Left colon (tissue), 2 donors: ENCODE measurements at places on chromosomes 6 and 20.

DNA sequence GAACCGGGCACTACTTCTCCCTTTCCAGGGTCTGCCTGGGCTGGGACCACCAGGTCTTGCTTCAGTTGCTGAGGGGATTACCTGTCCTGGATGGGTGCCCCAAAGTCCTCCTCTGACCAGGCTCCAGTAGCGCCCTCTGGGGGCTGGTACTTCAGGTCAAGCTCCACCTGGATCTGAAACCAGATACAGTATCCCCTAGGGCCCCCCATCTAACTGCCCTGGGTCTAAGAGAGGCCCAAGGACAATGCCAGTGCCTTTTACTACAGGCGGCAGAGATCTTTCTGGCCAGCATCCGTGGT lies 11.2 kb upstream of the SPAG4 start:
- peak; percentile 28 for DNase-seq

DNA sequence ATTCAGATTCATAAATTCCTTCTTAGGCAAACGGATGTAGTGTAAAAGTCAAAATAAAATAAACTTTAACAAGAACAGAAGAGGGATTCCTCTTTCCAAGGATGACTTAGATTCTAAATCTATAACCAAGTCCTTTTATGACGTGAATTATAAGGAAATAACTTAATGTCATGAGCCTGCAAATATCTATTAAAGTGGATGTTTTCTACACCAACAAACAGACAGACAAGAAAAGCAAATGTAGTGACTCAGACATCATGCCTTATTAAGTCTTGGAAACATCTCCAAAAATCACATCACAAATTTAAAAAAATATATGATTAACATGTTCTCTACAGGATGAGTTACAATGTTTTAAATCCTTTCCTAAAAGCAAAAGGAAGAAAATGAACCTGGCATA lies 397.1 kb downstream of the ESR1 start:
- DNase-seq = no peak

- no peak for DNase-seq
Observed at GRCh38 chr20:44615876-44616603, 33.7 kb downstream of the PKIG start.

- no peak for DNase-seq
Observed at GRCh38 chr6:137775227-137775626, 91.8 kb upstream of the TNFAIP3 start.

GRCh38 chr6:41111017-41111416 lies 38.2 kb downstream of the NFYA start:
- DNase-seq = no peak

DNA sequence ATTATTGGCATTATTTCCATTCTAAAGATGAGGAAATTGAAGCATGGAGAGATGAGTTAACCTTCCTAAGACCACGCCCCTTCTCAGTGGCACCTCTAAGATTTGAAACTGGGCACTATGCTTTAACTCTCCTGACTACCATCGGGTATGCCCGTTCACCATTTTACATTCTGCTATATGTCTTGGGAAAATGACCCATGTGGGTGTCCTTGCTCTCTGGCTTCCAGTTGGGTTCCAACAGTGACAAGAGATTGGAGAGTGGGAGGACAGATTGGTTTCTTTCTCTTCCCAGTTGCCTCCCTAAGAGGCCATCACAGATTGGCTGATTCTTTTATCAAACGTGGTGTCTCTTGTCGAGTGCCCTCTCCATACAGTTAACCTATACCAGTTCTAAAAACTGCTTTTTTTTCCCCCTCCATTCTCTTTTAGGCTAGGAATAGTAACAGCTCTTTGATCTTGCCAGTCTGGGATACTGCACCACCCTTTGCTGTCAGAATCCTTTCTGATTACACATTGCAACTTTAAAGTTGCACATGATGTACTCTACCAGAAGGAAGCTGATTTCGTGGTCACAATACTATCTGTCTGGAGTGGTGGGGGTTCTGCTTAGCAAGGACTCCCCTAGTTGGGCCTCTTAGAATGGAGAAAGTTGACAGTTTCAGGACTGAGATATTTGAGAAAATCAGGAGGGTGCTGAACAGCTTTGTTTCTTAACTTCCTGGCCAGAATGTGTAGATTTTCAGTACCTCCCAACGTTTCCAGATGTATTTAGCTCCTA lies 88.0 kb upstream of the ELOVL5 start:
- no peak for DNase-seq

DNA sequence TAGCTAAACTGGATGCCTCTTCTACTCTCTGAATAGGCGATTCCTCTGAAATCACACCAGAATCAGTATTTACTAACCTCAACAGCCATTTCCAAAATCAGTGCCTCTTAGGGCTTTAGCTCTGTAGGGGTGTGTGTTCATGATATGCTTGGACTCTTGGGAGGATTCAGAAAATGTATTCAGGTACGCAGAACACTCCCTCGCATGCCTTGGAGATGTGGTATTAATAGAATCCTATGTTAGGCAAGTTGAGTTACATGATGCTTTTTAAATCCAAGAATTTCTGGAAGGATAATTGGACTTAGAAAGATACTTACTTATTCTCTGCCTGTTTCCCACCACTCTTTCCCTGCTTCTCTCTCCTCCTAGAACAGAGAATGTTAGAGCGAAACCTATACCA lies 31.8 kb upstream of the PBOV1 start:
- DNase-seq = no peak

DNA sequence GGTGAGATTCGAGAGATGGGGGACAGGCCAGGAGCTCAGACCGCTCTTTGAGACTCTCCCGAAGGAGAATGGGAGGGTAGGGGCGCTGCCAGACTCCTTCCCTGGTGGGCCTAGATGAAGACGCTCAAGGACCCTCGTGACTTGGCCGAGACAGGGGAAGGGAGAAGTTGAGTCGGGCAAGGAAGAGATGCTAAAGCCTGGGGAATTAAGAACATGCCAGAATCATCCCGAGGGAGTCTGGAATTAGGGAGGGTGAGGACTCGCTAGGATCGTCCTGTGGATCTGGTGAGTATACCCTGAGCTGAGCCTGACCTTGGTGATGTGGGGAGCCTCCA lies 529 bp downstream of the UBE2C start:
- DNase-seq = no peak

DNA sequence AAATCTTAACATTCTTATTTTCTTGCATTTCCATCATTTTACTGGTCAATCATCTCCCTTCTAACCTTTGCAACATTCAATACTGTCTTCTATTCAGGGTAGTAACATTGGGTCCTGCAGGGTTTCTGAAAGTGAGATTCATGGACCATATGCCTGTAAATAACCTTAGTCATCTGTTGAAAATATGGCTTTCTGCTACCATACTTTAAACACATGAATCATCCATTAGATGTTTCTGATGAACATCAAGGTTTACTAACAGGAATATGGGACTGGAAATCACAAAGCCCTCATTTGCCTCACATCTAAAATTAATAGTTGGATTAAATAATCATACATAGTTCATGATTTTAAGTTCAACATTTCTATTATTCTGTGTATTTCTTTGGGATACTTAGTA lies 475.9 kb upstream of the MARCKS start:
- no peak for DNase-seq

GRCh38 chr20:1895674-1896483 lies 672 bp downstream of the SIRPA start:
- DNase-seq = no peak

- DNase-seq = no peak
Observed at GRCh38 chr6:160742090-160742489, 40.0 kb downstream of the PLG start.

- no peak for DNase-seq
Observed at GRCh38 chr6:138546733-138547185, 47.5 kb upstream of the NHSL1 start.

DNA sequence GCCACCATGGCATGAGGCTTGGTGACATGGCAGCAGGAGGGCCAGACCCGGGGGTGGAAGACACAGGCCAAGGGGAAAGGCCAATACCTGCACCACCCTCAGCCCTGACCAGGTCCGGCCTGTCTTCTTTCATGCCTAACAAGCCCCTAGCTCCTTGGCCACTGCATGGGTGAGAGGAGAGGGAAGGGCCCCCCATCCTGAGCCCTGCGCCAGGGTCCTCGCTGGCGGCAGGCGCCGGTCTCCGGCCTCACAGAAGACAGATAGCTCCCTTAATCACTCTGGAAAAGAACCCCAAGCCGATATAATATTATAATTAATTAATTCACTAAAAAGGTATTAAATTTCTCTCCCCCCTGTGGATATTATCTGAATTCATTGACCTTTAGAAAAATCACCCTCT lies 41.4 kb downstream of the MDFI start:
- no peak for DNase-seq

DNA sequence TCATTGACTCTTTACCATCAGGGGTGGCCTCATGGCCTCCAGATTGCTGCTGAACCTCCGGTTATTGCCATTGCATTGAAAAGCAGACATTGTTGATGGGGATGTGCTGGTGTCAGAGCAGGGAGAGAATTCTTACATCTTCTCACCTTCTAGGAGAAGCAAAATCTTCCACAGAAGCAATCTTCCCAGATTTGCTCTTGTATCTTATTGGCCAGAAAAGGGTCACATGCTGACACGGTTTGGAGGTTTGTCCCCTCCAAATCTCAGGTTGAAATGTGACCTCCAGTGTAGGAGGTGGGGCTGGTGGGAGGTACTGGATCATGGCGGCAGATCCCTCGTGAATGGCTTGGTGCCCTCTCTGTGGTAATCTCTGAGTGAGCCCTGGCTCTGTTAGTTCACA lies 10.7 kb downstream of the TP53RK start:
- DNase-seq = no peak

- no peak for DNase-seq
Observed at GRCh38 chr6:129730477-129731165, 20.6 kb upstream of the ARHGAP18 start.

DNA sequence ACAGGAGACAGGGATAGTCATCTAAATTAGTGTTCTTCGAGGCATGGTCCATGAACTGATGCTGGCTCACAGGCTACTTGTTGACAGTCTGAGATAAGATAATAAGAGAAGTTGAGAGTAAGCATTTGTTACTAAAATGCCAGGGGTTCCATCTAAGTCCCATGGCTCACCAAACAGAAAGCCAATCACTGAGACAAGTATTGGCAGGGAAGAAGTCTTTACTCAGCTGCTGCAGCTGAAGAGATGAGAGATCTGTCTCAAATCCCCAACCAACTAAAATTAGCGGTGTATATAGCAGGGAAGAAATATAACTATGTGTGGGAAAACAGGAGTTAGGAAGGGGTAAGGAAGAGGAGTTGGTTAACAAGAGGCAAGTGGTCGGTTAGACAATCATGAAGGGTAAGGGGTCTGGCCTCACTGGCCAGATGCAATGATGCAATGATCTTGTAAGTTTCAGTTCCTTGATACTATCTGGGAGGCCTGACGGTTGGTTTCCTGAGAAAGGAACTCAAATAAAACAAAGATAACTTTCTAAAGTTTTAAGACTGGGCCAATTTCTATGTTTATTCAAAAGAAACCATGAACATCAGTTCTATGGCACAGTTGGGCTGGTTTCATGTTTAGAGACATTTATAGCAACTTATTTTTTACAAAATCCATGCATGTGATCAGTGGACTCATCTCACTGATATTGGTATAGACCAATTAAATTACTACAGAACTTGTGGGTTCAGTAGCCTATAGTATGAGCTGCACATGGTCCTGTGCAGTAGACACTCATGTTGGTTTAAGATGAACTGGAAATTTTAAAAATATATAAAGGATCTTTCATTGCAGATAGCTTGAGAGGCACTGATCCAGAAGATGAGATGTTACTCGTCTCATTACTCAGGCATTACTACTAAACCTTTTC lies 9.9 kb upstream of the HEBP2 start:
- no peak for DNase-seq

- no peak for DNase-seq
Observed at GRCh38 chr6:11362564-11362963, 130.1 kb upstream of the NEDD9 start.

DNA sequence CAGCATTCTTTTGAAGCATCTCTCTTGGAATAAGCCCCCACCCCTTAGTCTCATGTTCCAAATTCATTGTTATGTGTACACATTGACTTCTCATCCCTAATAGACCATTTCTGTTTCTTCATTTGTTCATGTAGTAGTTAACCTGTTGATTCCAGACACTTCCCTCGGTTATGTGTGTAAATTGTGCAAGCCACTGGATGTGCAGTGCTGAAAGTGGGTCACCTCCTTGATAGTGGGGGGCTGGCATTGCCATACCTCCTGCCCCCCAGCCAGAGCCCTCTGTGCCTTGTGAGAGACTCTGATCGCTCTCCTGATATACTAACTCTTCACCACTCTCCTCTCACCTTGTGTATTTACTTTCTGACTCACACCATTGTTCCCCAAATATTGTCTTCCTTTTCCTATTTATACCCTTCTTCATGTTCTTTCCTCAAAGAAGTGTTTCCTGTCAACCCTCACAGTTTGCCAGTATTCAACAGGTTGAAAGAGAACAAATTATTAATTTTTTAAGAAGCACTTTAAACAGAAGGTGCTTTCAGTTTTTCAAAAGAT lies 59.0 kb downstream of the HIVEP1 start:
- DNase-seq = no peak

DNA sequence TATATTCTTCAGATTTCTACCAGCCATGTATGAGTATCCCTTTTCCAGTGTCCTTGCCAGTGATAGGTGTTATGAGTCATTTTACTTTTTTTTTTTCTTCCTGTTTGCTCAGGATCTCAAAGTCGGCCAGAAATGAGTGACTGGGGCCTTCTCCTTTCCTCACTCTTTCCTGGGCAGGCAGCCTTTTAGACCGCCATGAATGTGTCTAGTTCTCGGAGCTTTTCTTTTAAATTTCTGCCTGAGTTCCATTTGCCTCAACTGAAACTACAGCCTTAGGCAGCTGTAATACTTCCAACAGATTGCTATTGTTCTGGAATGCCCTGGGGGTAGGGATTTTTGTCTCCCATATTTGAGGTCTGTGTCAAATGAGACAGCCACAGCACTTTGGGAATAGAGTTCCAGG lies 83.7 kb downstream of the STXBP5 start:
- DNase-seq = no peak

DNA sequence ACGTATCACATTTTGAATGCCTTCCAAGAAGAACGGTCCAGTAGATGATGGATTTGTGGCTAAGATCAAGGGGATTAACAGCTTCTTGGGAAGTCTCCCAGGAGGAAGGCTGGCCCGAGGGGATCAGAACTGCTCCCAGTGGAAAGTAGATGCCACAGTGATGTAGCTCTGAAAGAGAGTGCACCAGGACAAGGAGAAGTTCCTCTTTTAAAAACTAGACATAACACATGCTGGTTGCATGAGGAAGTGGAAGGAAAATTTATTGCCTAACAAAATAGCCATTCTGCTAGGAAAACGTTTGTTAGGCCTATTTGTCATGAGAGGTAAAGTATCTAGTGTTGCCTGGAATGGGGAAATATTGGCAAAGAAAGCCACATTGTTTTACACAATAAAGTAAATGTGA lies 87.8 kb downstream of the CDH26 start:
- DNase-seq = no peak

GRCh38 chr6:116309657-116310056 lies 29.9 kb upstream of the TSPYL1 start:
- no peak for DNase-seq

DNA sequence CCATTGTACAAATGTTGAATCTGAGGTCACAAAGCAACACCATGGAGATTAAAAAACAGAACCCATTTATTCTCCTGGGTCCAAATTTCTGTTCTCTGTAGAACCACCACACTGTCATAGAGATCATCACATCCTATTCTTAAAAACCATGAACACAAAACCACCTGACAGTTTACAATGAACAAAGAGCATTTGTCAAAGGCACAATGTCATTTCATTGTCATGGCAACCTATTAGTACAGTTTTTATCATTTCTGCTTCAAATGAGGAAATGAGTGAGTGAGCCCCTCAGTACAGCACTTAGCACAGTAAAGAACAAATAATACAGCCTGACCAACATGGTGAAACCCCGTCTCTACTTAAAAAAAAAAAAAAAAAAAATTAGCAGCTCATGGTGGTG lies 23.1 kb upstream of the LAMP5 start:
- DNase-seq = no peak

- peak; percentile 31 for DNase-seq
Observed at GRCh38 chr20:56628015-56628872, 862 bp upstream of the TFAP2C start.
